CD4-positive, alpha-beta T cell treated with Interleukin-2 at 100 ng/mL for 4 hours (primary cell): ENCODE measurements at places on chromosomes 1 and 21.

- DNase-seq: no peak
Observed at GRCh38 chr21:31735511-31735992, 3.6 kb upstream of the SCAF4 start.

DNA sequence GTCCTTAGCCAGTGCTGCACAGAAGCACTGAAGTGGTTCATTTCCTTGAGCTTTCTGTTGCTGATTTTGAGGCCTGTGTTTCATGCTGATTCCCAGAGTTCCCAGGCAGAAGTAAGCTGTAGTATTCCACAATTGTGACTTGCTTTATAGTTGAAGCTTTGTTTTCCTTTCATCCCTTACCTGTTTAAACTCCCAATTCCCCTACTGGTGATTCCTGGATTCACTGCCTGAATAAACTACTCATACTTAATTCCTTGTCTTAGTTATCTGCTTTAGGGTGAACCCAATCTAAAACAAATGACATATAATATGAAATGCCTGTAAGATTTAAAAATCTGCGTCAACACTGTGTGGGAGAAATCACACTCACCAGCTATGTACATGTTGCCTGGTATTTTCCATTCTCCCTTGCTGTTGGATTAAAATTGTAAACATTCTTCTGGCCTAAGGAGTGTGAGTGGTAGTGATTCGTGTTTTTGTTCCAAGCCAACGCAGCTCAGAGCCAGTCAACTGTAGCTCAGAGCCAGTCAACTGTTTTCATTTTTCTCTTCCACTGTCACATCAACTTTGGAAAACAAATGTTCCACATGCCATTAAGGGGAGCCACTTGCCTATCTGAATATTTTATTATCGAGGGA, 879.4 kb downstream of the MRPL39 start:
- no peak for DNase-seq

DNA sequence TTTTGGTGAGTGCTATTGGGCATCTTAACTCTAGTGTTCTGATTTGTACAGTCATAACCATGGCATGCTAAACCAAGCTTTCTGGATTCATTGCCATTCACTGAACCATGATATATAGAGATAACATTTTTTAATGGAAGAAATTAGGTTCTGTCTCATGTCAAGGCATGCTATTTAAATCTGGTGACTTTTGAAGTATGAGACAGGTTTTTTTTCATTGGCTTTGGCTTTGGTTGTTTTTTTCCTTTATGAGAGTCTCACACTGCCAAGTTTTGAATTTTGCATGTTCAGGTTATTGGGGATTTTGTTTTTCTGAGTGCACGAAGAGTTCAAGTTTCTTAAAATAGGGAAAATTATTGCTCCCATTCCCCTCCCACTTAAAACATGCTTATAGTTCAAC, 141.3 kb upstream of the ADAMTS5 start:
- no peak for DNase-seq

GRCh38 chr1:76098845-76099244, 24.3 kb downstream of the ST6GALNAC3 start:
- no peak for DNase-seq

- DNase-seq: no peak
Observed at GRCh38 chr1:59554011-59554663, 257.2 kb downstream of the FGGY start.

GRCh38 chr1:211738691-211739301, 63.4 kb upstream of the NEK2 start:
- DNase-seq: peak; percentile 30

DNA sequence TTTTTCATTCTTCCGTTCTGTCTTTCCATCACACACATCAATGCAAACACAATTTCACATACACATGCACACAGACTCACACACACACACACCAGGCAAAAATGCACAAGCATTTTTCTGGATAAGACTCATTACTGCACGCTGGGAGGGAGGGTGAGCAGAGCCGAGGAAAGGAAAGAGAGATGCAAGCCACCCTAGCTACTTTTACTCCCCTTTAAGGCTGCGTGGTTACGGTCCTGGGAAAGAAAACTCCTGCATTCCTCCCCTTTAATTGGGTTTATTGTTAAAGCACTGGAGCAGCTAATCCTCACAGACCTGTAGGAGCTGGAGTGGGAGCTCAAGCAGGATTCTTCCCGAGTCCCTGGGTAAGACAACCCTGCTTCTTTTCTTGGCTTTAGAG, at the start of gene CAMK1G:
CAMK1G (plus strand) TSS at position 307 of the 400 bp plus-strand sequence. CDS start 11,270 bp downstream, outside the sequence.
- DNase-seq: no peak

DNA sequence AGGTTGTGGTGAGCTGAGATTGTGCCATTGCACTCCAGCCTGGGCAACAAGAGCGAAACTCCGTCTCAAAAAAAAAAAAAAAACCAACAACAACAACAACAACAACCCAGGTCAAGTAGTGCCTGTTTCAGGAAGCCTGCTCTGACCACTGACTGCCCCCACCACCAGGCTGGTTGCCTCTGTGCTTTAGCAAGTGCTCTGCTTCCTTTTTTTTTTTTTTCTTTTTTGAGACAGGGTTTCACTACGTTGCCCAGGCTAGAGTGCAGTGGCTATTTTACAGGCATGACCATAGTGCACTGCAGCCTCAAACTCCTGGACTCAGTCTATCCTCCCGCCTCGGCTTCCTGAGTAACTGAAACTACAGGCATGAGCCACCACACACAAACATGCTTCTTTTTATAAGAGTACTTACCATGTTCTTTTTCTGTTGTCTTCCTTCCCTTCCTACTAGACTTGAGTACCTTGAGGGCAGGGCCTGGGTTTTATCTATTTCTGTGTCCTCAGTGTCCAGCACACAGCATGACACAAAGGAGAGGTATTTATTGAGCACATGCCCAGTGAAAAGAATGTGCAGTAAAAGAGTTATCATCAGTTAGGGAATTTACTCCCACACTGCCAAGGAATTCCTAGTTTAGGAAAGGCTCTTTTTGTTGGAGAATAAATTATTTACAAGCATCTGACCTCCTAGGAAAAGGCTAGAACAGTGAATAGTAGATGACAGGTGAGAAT, 9.9 kb upstream of the COA7 start:
- DNase-seq: no peak

GRCh38 chr1:24440436-24440835, 24.8 kb downstream of the NIPAL3 start:
- no peak for DNase-seq
